ENCODE measurements at places on chromosomes 4 and X. TPM values are rescaled to one million over a fixed set of nuclear protein-coding genes. Genes with fewer than 3 reads are reported as not detected.

PSMD10 gene
- total RNA-seq: 57.5 TPM

SPIN2A gene
- 4.5 TPM for total RNA-seq

SLC6A14 gene
- total RNA-seq: 0.07 TPM

GABRE gene
- 11.7 TPM for total RNA-seq

FGFBP2 gene
- total RNA-seq: 0.24 TPM

MAGEC2 gene
- 0.09 TPM for total RNA-seq

COX7B2 gene
- total RNA-seq: not detected

MAMLD1 gene
- total RNA-seq: 0.34 TPM

- H3K27me3 ChIP-seq: no peaks in the 10 kb centered on the region
- H3K36me3 ChIP-seq: peaks cover 3% of the 10 kb centered on the region
- H3K4me3 ChIP-seq: no peak overlapping the region
- DNase-seq: peak; percentile 36
- peaks cover 4% of the 10 kb centered on the region for H3K4me1 ChIP-seq
- no peak overlapping the region for H3K27ac ChIP-seq
Measured at GRCh38 chrX:130575831-130576389, 174.1 kb downstream of the RBMX2 start.

DNA sequence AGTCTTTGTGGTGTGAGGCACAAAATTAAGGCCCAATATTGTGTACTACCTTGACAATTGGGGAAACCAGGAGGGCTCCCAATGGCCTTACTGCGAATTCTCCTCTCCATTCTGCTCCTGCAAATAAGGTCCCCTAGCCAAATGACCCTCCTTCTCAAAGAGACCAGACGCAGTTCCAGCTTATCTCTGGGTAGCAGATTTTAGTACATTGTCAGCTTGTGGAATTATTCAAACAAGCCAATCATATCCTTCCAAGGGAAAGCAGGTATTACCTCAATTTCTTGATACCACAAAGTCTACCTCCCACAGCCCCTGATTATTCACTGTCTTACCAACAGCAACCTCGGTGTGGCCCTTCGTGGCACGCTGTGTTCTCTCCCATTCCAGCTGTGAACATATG lies 7.8 kb upstream of the ZBTB33 start:
- H3K27me3 ChIP-seq: peaks cover 5% of the 10 kb centered on the region
- no peak for DNase-seq
- no peak overlapping the region for H3K27ac ChIP-seq
- no peak overlapping the region for H3K4me3 ChIP-seq

DNA sequence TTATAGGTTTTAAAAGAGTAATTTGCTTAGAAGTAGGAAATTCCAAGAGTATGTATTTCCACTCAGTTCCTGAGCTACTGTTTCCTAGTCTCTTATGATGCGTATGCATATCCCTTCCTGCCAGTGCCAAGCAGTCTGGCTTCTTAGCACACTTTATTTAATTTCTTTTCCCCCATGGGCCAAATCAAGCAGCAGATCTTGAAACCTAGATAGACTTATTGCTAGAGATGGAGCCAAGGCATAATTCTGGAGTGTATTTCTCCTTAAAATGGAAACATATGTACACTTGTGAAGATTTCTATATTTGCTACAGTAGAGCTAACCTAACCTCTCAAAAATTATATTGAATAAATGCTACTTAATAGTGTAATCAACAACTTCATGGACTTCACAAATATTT lies 2337.6 kb downstream of the PCDH7 start:
- peaks cover 16% of the 10 kb centered on the region for H3K4me1 ChIP-seq
- H3K36me3 ChIP-seq: no peaks in the 10 kb centered on the region
- H3K27ac ChIP-seq: peak overlapping the region; percentile 63
- H3K27me3 ChIP-seq: no peaks in the 10 kb centered on the region

- no peak overlapping the region for H3K4me3 ChIP-seq
- no peaks in the 10 kb centered on the region for H3K27me3 ChIP-seq
- peak overlapping the region; percentile 16 for H3K27ac ChIP-seq
- DNase-seq: no peak
Measured at GRCh38 chr4:113550510-113550909, 211.0 kb downstream of the CAMK2D start.

GRCh38 chr4:93359586-93359985 lies 469.0 kb upstream of the ATOH1 start:
- no peak overlapping the region for H3K27ac ChIP-seq
- no peak overlapping the region for H3K4me3 ChIP-seq
- H3K36me3 ChIP-seq: no peaks in the 10 kb centered on the region
- peaks cover 19% of the 10 kb centered on the region for H3K4me1 ChIP-seq

DNA sequence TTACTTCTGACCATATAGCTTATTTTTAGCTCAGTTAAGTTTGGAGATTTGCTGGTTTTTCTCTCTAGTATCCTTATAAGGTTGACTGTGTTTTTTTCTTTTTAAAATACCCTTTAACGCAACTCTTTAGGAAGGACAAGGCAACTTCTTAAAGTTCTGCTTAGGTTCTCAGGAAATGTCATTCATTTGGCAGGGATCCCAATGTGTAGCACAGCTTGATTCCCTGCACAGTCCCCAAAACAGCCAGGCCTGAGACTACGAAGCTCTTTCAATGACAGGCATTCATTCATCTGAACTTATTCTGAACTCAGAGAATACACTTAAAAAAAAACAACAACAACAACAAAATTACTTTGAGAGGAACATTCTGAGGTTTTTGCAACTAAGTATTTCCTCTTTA lies 1765.8 kb downstream of the PCDH7 start:
- H3K4me3 ChIP-seq: no peak overlapping the region
- H3K36me3 ChIP-seq: no peaks in the 10 kb centered on the region

DNA sequence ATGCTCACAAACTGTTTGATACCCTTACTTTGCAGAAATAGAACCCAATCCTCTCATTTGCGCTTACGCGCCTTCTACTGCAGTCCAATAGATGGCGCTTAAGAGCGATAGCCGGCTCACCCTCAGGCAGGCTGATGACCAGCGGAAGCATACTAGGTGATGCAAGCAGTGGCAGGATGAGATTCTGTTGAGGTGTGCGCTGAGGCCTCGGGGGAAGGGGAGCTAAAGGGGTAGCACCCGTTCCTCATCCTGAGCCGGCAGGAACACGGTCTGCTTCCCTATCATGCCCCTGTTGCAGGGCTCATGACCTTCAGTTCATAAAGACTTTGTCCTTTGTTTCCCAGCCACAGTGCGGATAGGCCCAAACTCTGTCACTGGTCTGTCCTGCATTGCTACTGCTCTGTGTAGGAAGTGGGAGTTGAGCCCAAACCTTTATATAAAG lies 628.9 kb downstream of the TLL1 start:
- no peak overlapping the region for H3K27ac ChIP-seq
- no peaks in the 10 kb centered on the region for H3K36me3 ChIP-seq
- H3K27me3 ChIP-seq: peaks cover 3% of the 10 kb centered on the region
- peak; percentile 74 for DNase-seq

DNA sequence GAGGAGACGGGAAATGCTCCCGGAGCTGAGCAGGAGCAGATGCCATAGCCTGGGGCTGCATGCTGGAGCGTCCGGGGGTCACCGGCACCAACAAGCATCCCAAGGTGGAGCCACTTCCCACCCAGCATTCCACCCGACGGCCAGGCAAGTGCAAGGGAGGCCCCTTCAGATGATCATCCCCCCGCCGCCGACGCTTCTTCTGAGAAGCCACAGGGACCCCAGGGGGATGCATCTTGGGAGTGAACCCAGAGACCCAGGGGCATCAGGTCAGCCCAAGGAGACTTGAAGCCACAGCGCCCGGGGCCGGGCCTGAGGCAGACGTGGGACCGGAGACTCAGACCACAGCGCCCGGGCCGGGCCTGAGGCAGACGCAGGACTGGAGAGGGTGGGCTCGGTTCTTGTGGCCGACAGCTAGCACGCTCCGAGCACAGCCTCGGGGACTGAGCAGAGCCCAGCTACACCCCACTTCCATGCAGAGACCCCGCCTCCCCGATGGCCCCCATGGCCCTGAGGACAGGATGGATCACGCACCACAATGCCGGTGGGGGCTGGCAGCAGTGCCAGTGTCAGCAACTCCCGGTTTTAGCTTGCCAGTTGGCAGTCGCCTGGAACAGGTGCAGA lies 33.0 kb upstream of the CPLX1 start:
- H3K4me1 ChIP-seq: no peaks in the 10 kb centered on the region
- DNase-seq: no peak
- peaks cover 43% of the 10 kb centered on the region for H3K36me3 ChIP-seq
- H3K4me3 ChIP-seq: no peak overlapping the region
- no peak overlapping the region for H3K27ac ChIP-seq

DNA sequence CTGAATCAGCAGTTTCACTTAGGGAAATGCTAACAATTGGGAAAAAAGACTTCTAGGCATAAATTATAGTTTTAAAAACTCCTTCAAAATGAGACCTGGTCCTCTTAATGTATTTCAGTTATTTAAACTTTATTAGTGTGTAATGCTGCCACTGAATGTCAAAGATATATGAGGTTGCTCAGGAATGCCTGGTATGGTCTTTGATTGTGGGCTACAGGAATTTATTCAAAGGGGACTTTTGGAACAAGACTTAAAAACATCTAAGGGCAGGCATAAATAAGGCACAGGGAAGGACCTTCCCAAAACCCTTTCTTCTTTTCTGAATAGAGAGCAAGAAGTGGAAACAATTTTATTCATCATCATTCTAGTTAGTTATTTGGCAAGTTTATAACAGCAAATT lies 439.1 kb downstream of the TLL1 start:
- H3K4me1 ChIP-seq: peaks cover 6% of the 10 kb centered on the region
- no peaks in the 10 kb centered on the region for H3K27me3 ChIP-seq
- no peak for DNase-seq
- H3K36me3 ChIP-seq: no peaks in the 10 kb centered on the region

DNA sequence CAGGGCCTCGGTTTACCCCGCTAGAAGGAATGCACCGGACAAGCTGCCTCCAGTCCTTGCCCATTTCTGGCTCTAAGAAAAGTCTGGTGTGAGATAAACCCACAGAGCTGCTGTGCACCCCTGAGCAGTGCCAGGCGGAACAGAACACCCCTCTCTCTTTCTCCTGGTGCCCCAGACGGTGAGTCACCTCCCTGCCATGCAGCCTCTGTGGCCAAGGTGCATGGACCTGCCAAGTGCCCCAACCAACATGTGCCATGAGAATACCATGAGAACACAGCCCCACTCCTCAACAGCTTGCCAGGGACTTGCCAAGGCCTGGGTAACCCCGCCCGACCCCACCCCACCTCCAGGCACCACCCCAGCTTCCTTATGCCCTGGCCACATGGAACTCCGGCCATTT lies 47.7 kb upstream of the MAN2B2 start:
- DNase-seq: no peak
- H3K4me1 ChIP-seq: peaks cover 26% of the 10 kb centered on the region
- no peaks in the 10 kb centered on the region for H3K27me3 ChIP-seq
- H3K36me3 ChIP-seq: no peaks in the 10 kb centered on the region
- no peak overlapping the region for H3K4me3 ChIP-seq

- no peaks in the 10 kb centered on the region for H3K27me3 ChIP-seq
- H3K4me1 ChIP-seq: peaks cover 9% of the 10 kb centered on the region
- no peak within 1 kb of the TSS for H3K4me3 ChIP-seq
- H3K36me3 ChIP-seq: no peaks in the 10 kb centered on the region
Measured at GRCh38 chr4:122921971-122922876, at the start of gene NUDT6. Gene NUDT6 (minus strand): TSS chr4:122922597. CDS start chr4:122922572, 25 bp downstream.

- no peaks in the 10 kb centered on the region for H3K27me3 ChIP-seq
- no peak overlapping the region for H3K27ac ChIP-seq
- no peak for DNase-seq
- no peaks in the 10 kb centered on the region for H3K4me1 ChIP-seq
Measured at GRCh38 chrX:88903989-88904718, 157.1 kb downstream of the CPXCR1 start.

- H3K27ac ChIP-seq: no peak overlapping the region
- DNase-seq: no peak
- H3K4me3 ChIP-seq: no peak overlapping the region
- H3K4me1 ChIP-seq: peaks cover 23% of the 10 kb centered on the region
- H3K27me3 ChIP-seq: peaks cover 2% of the 10 kb centered on the region
- H3K36me3 ChIP-seq: no peaks in the 10 kb centered on the region
Measured at GRCh38 chrX:133881007-133881406, 104.4 kb downstream of the GPC3 start.

GRCh38 chr4:1402021-1402515 lies 4.2 kb downstream of the NKX1-1 start:
- DNase-seq: no peak
- peaks cover 2% of the 10 kb centered on the region for H3K36me3 ChIP-seq
- H3K27me3 ChIP-seq: peaks cover 68% of the 10 kb centered on the region
- H3K27ac ChIP-seq: no peak overlapping the region
- H3K4me1 ChIP-seq: peaks cover 3% of the 10 kb centered on the region
- no peak overlapping the region for H3K4me3 ChIP-seq

DNA sequence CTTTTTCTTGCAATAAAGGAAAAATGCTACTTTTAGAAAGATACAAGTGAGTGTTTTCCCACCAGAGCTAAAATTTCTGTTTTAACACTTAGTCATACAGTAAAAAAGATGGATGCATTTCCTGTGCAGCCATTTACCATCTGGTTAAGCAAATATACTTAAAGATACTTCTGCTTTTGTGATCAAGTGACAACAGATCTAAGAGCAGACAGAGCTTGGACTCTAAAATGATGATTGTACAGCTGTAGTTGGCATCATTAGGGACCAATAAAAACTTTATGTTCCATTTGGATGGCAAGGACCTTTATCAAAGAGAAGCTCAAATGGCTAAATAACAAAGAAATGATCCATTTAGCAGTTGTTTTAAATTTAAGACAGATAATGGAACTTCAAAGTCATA lies 270.8 kb downstream of the FSTL5 start:
- no peaks in the 10 kb centered on the region for H3K36me3 ChIP-seq
- no peak for DNase-seq

DNA sequence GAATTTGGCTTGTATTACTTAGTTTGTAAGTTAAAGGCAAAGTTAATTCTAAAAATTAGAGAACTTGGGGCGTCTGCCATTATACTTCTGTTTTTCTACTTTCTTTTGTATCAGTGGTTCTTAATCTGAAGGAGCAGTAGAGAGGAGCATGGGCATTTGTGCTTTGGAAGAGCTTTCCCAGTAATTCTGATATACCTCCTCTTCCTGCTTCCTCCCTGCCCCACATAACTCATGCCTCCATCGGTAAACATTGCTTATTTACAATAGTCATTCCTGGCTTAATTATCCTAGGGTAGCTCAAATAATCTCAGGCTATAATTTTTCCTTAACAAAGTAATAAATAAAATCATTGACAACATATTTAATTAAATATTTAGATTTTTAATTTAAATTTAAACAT lies 37.1 kb upstream of the SPARCL1 start:
- H3K27me3 ChIP-seq: no peaks in the 10 kb centered on the region
- peaks cover 10% of the 10 kb centered on the region for H3K4me1 ChIP-seq
- DNase-seq: no peak
- H3K4me3 ChIP-seq: no peak overlapping the region
- no peak overlapping the region for H3K27ac ChIP-seq
- no peaks in the 10 kb centered on the region for H3K36me3 ChIP-seq

Measured in WTC11 (cell line).